ENCODE measurements at places on chromosomes 7 and 10.
A peak's percentile ranks its signal among the peaks of the same experiment; 100 is the strongest.

DNA sequence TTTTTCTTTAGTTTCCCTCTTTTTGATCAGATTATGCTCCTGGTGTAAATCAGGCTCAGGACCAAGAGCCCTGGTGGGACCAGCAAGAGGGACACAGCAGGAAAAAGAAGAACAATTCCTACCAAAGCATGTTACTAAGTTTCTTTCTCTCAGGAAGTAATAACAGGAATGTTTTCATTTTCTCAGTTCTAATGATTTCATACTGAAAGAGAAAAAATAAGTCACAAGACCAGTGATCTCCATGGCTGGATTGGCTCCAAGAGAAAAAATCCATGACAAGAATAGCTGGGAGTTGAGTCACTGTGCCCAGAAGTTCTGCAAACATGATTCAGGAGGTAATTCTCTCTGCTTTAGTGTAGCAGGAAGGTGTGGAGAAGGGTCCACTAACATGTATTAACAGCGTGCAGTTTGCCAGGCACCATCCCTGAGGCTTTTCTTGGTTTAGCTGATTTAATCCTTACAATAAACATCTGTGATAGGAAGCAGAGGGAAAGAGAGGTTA, 23.8 kb upstream of the IFIT2 start:
- no peak for DNase-seq

- peak; percentile 47 for DNase-seq
Observed at GRCh38 chr10:10054466-10054865, 963.2 kb upstream of the CELF2 start.

DNA sequence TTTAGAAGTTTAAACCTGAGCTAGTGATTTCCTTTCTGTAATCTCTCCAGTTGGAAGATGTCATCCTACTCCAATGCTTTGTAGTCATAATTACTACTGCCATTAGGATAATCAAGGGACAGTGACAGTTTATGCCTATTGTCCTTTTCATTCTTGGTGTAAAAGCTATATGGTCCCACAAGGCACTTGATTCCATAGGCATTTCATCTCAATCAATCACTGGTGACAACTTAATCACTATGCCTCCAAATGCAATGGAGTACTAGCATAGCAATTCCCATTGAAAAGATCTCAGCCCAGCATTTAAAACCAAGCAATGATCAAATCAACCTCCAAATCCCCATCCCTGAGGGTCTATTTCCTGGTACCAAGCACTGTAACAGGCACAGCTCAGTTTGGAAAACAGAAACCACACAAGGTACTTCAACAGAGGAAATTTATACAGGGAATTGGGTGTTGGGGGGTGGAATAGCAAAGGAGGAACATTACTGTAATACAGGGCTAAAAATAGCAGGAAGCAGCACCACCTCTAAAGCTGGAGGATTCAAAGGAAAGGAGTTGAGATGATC, 51.0 kb downstream of the FHIP2A start:
- no peak for DNase-seq

DNA sequence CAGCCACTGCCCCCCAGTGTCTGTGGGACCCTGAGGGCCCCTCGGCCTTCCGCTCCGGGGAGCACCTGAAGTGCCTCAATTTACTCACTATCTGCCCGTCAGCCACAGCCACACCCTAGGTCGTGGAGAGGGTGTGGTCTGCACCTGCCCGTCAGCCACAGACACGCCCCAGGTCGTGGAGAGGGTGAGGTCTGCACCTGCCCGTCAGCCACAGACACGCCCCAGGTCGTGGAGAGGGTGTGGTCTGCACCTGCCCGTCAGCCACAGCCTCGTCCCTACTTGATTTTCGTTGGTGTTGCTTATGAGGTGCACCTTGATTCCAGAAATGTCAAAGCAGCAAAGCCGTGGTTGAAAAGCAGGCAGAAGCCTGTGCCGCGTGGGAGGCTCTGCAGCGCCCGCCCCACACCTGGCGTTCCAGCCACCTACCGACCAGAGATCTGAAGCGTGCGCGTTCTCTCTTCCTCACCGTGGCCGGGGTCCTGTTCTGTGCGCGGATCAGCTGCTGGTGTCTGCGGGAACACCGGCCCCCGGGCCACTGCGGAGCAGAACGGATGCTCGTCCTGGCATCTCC, 101.6 kb downstream of the DYNC2I1 start:
- peak; percentile 78 for DNase-seq

- DNase-seq = no peak
Observed at GRCh38 chr10:110387983-110388686, 83.4 kb upstream of the SMNDC1 start.

- no peak for DNase-seq
Observed at GRCh38 chr10:122707535-122707934, 7.9 kb upstream of the C10orf120 start.

GRCh38 chr10:112131996-112132395, 51.6 kb downstream of the GPAM start:
- DNase-seq = no peak

- no peak for DNase-seq
Observed at GRCh38 chr10:127813290-127813689, 76.3 kb downstream of the FOXI2 start.

- no peak for DNase-seq
Observed at GRCh38 chr7:143382791-143383641, 1.9 kb downstream of the ZYX start.

DNA sequence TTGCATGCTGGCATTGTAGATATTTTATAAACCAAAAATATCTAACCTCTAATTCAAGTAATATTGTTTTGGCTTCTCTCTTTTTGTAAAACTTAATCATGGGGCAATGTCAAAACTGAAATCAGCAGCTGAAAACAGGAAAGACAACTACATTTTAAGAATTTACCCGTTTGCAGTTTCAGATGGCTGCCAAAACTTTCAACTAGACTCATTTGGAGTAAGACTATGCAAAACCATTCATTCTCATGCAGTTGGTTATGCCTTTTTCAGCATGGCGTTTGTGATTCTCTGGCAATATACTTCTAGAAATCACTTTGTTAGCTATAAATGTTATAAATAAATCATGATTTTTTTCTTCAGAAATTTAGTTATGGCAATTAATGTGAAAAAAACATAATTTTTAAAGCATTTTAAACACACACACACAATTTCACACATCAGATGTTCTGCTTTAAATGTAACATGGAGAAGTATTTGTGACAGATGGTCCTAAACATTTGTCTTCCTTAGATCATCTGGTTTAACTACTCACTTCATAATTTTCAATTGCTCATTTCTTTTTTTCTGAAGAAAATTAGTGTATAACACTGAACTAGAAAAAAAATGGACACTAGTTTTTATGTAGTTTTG, 116.4 kb downstream of the ITGB8 start:
- DNase-seq = no peak

- DNase-seq = no peak
Observed at GRCh38 chr10:4427532-4427931, 398.5 kb upstream of the AKR1E2 start.

DNA sequence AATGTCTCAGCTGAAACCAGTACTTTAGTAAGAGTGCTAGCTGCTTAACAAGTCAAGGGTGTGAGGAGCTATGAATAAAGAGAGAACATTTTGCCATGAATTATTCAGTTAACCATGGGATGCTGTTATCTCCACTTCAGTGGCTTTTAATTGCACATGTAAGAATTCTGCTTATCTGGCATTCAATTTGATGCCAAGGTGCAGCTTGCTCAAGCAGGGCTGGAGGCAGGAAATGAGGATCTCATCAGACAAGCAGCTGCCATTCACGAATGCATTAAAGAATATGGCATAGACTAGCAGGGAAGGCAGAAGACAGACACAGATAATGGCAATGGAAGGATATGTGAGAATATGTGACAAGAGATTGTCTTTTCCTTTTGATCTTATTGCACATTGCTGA, 697.8 kb downstream of the NRG3 start:
- no peak for DNase-seq

DNA sequence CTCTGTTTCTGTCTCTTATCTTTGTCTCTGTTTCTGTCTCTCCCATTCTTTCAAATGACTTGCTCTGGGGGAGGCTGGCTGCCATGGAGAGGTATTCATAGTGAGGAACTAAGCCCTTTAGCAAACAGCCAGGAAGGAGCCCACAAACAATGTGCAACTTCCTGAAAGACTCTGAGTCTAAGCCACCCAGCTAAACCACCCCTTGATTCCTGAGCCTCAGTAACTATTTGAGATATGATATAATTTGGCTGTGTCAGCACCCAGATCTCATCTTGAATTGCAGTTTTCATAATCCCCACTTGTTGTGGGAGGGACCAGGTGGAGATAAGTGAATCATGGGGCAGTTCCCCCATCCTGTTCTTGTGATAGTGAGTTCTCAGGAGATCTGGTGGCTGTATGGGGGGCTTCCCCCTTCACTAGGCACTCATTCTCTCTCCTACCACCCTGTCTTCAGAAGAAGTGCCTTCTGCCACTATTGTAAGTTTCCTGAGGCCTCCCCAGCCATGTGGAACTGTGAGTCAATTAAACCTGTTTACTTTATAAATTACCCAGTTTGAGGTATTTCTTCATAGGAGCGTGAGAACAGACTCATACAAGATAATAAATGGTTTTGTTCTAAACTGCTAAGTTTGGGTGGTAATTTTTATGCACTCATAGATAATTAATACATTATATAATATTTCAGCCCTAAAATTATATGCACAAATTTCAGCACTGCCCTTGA, 121.2 kb upstream of the FOXP2 start:
- DNase-seq = no peak

DNA sequence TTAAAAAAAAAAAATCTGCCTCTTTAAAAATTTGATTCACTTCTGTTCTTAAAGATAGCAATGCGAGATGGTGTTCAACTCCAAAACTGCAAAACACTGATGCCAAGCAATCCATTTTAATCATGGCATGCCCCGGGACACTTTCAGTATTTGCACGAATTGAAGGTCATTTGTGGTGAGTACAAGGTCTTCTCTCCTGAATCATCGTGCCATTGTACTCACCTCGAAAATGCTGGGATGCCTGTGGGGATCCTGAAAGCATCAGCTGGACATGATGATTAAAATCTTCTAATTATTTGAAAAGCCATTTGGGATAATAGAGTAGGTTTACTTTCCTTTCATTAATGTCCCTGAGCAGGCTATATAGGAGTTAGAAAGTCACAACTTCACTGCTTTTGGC, 125.1 kb upstream of the NRP1 start:
- DNase-seq = no peak

- DNase-seq = no peak
Observed at GRCh38 chr7:47358357-47358756, 223.6 kb downstream of the TNS3 start.

DNA sequence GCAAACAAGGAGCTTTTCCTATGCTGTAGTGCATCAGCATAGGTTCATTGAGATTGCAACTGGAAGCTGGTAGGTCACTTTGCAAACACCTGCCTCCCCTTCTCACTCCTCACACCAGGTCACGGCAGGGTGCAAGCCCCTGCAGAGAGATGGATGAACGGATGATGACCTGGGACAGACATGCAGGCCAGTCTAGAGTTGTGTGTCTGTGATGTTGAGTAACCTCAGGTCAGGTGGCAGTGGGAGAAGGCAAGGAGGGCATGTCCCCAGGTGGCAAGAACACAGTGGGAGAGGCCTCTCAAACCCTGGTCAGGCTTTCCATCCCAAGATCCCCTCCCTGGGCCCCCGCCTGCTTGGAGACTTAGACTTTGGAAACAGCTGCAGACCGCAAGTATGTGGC, 197.1 kb upstream of the LYZL2 start:
- no peak for DNase-seq

- DNase-seq = peak; percentile 3
Observed at GRCh38 chr10:132470410-132471124, 67.0 kb upstream of the INPP5A start.

GRCh38 chr7:135943134-135943879, 33.9 kb downstream of the MTPN start:
- DNase-seq = no peak

GRCh38 chr7:33841705-33842129, 63.6 kb upstream of the BMPER start:
- no peak for DNase-seq

- no peak for DNase-seq
Observed at GRCh38 chr10:14971867-14972448, 12.8 kb downstream of the MEIG1 start.

- no peak for DNase-seq
Observed at GRCh38 chr10:95048206-95048605, 21.1 kb downstream of the CYP2C8 start.

DNA sequence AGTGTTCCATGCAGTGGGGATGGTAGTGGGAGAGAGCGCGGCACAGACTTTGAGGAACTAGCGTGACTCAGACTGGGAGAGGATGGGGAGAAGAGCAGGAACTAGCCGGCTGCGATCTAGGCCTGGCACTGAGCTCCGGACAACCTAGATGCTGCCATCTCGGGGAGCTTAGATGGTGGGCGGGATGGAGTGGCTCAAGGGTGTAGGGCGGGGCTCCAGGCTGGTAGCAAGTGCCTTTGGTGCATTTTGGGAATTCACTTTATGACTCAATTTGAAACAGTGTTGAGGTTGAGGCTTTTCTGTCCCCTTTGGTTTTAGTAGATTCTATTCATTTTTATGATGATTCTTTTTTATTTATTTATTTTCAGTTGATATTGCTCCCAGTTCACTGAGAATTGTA, 185.3 kb upstream of the GPR26 start:
- no peak for DNase-seq

DNA sequence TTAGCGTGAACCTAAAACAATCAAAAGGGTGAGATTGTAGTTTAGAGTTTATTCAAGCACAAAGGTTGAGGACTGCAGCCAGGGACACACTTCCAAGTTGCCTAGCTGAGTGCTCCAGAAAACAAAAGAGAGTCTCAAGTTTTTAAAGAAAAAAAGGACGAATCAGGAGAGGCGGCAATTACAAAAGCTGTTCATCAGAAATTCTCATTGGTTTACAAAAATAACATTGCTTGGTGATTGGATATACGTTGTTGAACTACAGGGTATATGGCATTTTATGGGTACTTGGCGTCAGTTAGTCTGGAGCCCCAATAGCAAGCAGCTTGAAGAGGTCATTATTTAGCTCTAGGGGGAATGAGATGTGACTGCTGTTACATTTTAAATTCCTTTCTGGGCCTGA, 11.5 kb downstream of the ZNF438 start:
- no peak for DNase-seq

- no peak for DNase-seq
Observed at GRCh38 chr7:139698278-139698677, 79.5 kb downstream of the HIPK2 start.

DNA sequence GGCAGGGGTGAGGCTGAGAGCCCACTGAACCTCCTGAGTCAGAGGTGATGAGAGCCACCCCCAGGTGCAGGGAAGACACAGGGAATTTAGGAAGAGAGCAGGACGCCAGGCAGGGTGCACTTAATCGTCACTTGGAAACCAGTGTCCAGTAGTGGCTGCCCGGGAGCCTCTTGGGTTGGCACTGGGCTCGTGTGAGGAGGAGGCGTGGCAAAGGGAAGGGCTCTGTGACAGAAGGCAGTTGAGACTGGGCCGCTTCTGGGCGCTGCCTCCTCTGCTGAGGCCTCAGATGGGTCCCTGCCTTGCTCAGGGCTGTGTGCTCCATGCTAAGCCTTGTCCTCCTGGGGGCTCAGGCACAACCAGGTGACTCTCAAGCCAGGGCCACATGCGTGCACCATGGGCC, 13.3 kb downstream of the RET start:
- no peak for DNase-seq

- no peak for DNase-seq
Observed at GRCh38 chr10:21675157-21675796, 141.2 kb downstream of the MLLT10 start.

- DNase-seq = no peak
Observed at GRCh38 chr10:78524941-78525340, 491.3 kb downstream of the RPS24 start.

GRCh38 chr7:100396421-100396982, 23.2 kb downstream of the PILRA start:
- DNase-seq = no peak

- no peak for DNase-seq
Observed at GRCh38 chr7:98728555-98728954, 111.5 kb downstream of the NPTX2 start.
